Naive B cell (primary cell): ENCODE measurements at places on chromosomes 16 and 17.
A peak's percentile ranks its signal among the peaks of the same experiment; 100 is the strongest.

- DNase-seq = no peak
Measured at GRCh38 chr17:31878703-31879073, 19.6 kb upstream of the COPRS start.

DNA sequence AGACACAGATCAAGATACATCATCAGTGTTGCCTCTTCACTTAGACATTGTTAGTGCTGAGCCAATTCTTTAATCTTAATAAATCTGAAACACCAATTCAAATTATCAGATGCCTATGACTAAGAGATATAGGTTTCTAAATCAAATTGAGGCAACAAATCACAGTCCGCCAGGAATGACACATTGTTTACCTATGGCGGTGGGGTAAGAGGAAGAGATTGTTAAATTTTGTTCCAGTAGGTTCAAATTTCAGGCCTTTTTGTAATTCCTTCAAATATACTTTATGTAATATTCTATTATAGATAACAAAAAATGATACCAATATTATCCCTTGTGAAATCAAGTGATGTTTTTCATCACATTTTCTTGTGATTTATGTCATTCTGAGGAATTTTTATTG lies 145.9 kb downstream of the CDH8 start:
- DNase-seq = no peak

GRCh38 chr17:66369830-66370229 lies 67.4 kb downstream of the PRKCA start:
- DNase-seq = no peak

DNA sequence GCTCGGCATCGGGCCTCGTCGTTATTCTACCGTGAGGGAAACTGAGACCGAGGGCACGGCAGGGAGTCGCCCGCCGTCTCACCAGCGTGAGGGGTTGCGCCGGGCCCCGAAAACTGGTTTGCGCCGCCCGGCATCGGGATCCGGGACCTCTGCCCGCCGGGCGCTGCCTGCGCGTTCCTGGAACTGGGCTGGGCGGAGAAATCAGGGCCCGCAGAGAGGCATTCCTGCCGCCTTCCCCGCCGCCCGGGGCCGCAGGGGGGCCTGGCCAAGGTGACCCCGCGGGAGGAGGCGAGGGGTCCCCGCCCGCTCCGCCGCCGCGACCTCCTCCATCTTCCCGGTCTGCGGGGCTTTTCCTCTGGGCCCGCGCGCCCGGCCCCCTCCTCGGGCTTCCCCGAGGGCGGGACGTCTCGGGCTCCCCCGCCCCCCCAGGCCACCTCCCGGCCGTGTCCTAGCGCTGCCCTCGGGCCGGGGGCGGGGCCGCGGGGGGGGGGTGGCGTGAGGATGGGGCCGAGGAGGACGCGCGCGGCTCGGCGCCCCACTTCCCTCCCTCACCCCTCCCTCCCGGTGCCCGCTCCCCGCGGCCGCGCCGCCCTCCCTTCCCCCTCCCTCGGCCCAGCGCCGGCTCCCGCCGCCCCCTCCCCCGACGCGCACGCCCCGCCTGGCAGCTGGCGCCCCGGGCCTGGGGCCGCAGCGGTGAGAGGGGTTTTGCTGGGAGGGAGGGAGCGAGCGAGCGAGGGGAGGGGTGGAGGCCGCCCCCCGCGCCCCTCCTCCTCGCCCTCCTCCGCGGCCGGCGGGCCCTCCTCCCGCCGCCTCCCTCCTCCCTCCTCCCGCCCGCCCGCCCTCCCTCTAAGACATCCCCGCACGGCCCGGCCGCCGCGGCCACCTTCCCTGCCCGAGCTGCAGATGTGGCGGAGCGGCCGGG lies at the start of gene GLIS2:
TSS of gene GLIS2 (plus strand) at position 882 of the 922 bp plus-strand sequence. CDS start 16,214 bp downstream, outside the sequence.
- no peak for DNase-seq

- DNase-seq = no peak
Measured at GRCh38 chr17:1945621-1946020, 79.5 kb downstream of the RTN4RL1 start.

DNA sequence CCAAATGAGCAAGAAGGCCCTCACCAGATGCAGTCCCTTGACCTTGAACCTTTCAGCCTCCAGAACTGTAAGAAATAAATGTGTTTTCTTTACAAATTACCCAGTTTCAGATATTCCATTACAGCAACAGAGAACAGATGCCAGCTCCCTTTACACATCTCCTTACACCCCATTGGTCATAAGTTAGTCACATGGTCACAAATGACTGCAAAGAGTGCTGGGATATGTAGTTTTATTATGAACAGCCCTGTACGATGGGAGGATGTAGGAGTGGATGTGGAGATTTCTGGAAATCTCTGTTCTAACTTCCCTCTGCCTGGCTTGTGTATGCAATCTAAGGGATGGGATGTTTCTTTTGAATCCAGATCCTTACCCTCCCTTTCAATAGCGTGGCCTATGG lies 13.3 kb upstream of the RPL38 start:
- DNase-seq = no peak

DNA sequence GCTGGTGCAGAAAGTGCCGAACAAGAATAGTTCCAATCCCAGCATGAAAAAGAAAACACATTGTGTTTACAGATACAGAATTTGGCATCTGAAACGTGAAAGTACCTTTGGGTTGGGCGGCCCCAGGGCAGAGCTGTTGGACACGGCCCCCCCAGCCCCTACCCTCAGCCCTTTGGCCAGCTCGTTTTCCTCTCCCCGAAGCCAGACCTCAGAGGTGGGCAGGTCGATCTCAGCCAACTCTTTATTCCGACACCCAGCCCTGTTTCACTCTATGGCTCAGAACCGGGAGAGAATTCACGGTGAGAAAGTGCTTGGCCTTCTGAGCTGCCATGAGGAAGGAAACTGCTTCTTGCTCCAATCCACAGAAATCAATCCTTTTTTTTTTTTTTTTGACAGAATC lies 11.3 kb downstream of the NTN1 start:
- DNase-seq = no peak

GRCh38 chr17:21505819-21506815 lies 130.0 kb downstream of the KCNJ12 start:
- DNase-seq = no peak

GRCh38 chr17:57868007-57868909 lies 18.4 kb upstream of the MRPS23 start:
- DNase-seq = peak; percentile 70

GRCh38 chr16:56755038-56755437 lies 25.1 kb downstream of the NUP93 start:
- no peak for DNase-seq

DNA sequence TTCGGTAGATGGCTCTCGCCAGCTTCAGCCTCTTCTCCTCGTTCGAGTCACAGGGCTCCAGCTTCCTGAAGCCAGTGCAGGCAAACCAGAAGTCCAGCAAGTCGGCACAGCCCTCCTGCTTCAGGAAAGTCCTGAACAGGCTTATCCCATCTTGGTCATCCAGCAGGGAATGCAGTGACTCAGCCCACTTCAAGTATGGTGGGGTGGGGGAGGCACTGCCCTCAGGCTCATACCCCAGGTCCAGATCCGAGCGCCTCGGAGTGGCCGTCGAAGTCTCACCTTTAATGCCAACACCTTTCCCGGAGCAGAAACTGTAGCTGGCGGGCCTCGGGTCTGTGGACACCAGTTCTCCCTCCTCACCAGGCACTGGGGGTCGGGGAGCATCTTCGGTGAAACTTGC lies 5.9 kb downstream of the AXIN1 start:
- no peak for DNase-seq

GRCh38 chr16:15894571-15895374 lies 6.4 kb upstream of the CEP20 start:
- DNase-seq = no peak

- DNase-seq = no peak
Measured at GRCh38 chr17:33888455-33888854, 366.6 kb upstream of the CCL2 start.

- DNase-seq = no peak
Measured at GRCh38 chr17:32917081-32917480, 10.9 kb upstream of the TMEM98 start.

DNA sequence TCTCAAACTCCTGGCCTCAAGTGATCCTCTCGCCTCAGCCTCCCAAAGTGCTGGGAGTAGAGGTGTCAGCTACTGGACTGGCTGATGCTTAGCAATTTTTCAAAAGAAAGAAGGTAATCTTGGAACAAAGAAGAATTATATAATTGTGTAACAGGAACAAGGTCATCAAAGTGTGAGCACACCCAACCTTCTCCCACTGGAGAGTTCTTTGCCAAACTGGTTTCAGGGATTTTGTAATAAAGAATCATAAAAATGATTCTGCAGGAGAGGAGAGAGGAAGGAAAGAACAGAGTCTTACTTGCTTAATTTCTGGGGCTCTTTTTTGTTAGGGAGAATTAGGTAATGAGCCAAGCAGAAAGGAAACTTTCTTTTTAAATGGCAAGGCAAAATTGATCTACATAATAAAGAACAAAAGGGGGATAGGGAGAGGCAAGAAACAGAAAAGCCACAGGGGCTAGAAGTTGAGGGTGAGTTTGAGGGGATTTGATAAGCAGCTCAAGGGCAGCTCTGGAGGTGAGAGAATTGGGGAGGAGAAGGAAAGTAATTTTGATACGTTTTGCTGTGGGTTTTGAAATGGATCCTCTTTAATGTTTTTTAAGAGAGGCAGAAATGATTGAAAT lies 21.3 kb downstream of the CHD9NB start:
- DNase-seq = no peak

- DNase-seq = no peak
Measured at GRCh38 chr16:3999479-4000325, 116.5 kb downstream of the ADCY9 start.

DNA sequence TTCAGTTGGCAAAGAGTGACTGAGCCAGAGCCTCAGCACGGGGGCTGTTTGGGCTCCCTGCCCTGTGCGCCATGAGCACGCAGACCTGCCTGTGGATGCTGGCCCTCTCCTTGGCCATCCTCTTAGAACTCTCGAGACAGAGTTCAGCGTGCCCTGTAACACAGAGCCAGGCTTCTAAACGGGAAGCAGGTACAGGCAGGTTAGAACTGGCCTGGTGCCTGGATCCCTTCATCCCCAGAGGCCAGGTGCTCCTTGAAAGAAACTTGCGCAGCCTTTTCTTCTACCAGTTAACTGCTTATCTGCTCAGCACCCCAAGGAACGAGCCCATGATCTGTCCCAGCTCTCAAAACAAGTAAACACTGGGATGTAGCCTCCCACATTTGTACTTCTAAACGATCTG lies 6.9 kb downstream of the CCNF start:
- DNase-seq = no peak

DNA sequence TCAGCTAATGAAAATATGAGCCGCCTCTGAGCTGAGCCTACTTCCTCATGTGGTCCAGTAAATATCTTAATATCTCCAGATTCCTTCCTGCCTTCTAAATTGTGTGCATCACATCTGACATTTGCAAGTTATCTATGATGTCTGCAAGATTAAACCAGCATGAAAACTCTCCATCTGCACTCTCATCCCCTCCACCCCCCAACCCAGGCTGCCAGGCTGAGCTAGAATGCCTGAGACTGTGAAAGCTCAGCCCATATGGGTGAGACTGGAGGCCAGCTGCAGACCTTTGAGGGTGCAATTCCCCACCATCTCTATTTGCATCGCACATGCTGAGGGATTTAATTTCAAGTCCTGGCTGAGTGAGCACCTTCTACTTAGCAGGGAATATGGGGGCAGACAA lies 82.8 kb downstream of the ASIC2 start:
- DNase-seq = no peak

DNA sequence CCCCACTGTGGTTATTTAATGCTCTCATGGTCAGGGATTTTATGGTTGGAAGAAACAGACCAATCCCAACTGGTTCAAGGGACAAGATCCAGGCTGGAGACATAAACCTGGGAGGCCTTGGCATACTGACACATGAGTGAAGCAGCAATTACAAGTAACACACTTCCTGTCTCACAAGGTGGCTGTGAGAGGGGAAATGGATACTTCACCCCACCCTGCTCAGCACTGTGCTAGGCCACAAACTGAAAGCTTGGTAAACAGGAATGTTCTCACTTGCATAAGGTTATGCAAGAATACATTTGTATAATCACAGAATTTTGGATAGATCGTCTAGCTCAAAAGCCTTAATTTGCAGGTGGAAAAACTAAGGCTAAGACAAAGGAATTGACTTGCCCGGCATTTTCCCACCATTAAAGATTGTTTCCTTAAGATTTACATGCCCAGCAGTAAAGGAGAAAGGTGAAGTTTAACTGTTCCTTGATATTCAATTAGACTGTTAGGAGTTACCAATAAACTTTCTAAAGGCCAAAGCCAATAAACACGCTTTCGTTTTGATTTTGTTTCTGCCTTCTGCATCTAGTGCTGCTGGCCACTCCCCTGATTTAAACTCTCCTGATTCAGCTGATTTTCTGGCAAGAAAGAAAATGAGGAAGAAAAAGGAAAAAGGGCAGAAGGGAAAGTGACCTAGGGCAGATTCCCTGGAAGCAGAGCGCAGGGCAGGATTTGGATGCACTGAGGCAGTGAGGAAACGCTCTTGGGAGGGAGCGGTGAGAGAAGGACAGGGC lies 215.6 kb upstream of the CDH5 start:
- no peak for DNase-seq

- no peak for DNase-seq
Measured at GRCh38 chr16:23788685-23789084, 33.9 kb downstream of the CHP2 start.

DNA sequence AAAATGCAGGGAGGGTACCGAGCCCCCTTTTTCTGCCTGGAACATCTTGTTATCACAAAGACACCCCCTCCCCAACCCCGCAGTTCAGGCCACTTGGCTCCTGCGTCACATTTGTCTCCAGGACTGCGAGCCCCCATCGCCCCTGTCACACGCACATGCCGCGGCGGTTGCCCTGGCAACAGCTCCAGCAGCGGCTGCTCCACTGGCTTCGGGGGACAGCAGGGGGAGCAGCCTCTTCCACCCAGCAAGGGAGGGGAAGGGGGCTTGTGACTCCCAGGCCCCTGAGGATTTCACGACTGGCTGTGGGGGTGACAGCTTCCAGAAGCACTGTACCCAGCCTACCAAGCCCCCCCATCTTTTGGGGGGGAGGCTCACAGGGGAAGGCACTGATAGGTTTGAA lies 2.6 kb downstream of the BAIAP3 start:
- DNase-seq = no peak

DNA sequence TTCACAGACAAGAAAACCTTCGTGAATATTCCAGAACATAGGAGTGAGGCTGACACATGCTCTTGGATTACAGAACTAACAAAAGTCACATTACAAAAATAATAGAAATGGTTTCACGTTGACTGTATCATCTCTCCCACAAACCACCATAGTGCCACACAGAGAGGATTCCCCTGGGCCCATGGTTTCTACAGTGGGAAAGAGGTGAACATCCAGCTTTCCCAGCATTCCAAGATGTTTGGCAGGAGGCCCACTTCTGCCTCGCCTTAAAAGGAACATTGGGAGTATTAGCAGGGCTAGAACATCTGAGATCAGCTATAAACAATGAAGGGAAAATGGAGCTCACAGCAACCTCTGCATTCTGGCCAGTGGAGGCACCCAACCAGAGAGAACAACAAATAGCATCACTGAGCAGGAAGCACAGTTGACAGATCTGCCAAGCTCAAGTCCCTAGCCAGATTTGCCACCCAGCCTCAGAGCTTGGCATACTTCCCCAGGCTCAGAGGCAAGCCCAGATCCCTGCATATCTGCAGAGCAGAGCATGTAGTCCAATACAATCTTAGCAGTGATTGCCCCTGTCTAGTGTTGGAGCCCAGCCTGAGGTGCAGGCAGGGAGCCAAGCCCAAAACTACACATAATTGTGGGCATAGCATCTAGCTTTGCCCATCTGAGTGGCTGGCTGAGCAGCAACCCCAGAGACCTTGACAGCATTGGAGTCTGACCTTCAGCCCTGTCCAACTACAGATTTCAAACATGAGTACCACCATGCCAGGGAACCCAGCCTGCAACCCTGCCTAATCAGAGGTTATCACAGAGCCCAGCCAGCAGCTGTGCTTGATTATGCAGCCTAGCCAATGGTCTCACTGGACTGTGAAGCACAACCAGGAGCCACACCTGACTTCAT lies 260.4 kb downstream of the CEP112 start:
- no peak for DNase-seq

- DNase-seq = no peak
Measured at GRCh38 chr17:40705584-40705983, 2.0 kb upstream of the KRT24 start.
